ENCODE measurements at places on chromosomes 1 and 21.

DNA sequence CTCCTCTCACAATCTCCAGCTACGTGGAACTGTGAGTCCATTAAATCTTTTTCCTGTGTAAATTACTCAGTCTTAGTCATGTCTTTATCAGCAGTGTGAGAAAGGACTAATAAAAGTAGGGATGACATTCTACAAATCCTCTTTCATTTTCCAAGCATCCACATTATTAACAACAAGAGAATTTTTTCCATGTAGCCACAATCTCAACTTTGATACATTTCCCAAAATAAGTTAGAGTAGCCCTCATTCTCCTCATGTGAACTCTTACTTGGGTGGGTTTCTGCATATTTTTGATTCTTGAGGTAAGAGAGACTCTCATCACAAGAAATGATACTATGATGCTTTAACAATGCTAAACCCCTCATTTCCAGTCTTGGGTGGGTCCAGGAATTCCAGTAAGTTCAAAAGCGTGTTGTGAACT, 52.8 kb downstream of the TNFSF18 start:
- DNase-seq: no peak

DNA sequence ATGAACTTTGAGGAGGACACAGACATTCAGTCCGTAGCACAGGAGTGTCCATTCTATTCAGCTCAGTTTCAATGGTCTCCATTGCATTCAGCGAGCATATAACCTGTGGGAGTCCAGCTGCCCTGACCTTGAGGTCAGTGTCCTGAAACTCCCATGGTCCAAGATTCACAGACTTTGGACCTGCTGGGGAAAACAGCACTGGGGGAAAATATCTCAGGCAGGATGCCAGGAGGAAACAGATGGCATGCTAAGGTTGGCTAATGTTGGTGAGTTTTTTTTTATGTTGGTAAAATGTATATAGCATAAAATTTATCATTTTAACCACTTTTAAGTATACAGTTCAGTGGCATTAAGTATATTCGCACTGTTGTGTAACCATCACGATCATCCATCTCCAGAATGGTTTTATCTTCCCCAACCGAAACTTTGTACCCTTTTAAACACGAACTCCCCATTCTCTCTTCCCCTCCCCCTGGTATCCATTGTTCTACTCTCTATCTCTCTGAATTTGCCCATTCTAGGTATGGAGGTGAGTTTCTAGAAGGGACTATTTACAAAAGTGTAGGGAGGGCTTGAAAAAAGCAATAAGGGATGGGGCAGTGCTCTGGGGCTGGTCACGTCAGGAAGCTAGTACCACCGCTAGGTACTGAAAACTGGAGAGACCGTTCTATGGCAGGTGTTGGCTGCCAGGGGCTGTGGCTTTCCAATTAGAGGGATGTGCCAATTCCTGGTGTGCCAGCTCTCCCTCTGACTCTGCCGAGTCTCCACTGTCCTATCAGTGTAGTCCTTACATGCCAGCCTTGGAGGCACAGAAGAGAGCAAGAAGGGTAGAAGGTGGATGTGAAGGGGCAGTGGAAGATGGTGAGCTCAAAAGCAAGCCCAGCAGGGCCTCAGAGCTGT, 85.3 kb downstream of the FOXD2 start:
- DNase-seq: no peak

GRCh38 chr1:221667504-221667903, 74.4 kb downstream of the DUSP10 start:
- no peak for DNase-seq

- DNase-seq: peak; percentile 78
These were observed 1.6 kb downstream of the RASSF5 start for GRCh38 chr1:206508956-206509355.

DNA sequence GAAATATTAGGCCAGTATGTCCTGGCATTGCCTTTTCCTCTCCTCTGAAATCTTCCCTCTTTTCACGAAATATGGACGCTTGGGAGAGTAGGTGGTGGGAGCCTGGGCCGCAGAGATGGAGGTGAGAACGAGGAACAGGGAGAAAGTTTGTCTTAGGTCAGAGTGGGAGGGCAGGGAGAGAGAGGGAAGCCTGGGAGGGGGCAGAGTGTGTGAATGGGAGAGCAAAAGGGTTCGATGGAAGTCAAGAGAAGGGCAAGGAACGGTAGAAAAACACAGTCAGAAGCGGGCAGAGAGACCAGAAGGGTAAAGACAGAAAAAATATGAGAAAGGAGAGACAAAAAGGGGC, 1.2 kb downstream of the TRABD2B start:
- no peak for DNase-seq

- DNase-seq: no peak
These were observed 219.1 kb upstream of the ZC3H12A start for GRCh38 chr1:37255136-37255795.

- peak; percentile 86 for DNase-seq
These were observed 31.1 kb upstream of the SRP9 start for GRCh38 chr1:225746361-225747179.

- no peak for DNase-seq
These were observed 187.7 kb upstream of the ADAMTS5 start for GRCh38 chr21:27154451-27155129.

GRCh38 chr1:83508485-83509151, 490.3 kb downstream of the TTLL7 start:
- no peak for DNase-seq

- DNase-seq: peak; percentile 91
These were observed 37.9 kb upstream of the RHOU start for GRCh38 chr1:228697207-228698016.

DNA sequence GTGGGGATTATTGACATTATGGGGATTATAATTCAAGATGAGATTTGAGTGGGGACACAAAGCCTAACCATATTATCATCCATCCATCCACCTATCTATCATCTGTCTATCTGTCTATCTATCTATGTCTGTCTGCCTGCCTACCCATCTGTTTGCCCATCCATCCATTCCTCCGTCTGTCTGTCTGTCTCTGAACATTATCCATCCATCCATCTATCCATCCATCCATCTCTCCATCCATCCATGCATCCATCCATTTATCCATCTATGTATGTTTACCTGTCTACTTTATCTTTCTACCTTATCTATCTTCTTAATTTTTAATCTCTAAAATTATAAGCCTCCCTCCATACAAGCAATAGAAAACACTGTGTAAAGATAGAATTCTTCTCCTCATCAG, 47.4 kb downstream of the SH3BGR start:
- no peak for DNase-seq

GRCh38 chr1:68131261-68131660, 80.8 kb upstream of the DIRAS3 start:
- no peak for DNase-seq

Measured in posterior vena cava (tissue), 2 donors.